HepG2 (cell line): ENCODE measurements at places on chromosomes 12 and 14. TPM values are rescaled to one million over a fixed set of nuclear protein-coding genes. Genes with fewer than 3 reads are reported as not detected.

DNA sequence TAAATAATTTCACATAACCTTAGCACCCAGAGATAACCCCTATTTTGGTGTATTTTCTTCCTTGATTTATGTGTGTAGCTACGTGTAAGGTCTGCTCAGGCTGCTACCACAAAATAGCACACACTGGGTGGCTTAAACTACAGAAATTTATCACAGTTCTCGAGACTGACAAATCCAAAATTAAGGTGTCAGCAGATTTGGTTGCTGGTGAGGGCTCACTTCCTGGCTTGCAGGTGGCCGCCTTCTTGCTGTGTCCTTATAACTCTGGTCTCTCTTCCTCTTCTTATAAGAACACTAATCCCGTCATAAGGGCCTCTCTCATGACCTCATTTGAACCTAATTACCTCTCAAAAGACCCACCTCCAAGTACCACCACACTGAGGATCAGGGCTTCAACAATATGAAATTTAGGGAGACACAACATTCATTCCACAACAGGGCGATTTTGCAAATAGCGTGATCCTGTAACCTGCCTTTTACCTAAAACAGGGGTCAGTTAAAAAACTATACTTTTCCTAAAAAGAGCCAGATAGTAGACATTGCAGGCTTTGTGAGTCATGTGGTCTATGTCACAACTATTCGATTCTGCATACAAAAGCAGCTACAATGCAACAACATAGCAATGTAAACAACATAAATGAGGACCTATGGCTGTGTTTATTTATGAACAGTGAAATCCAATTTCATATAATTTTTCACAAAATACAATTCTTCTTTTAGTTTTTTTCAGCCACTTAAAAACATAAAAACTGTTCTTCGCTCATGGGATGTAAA is 371.7 kb downstream of the DPF3 start:
- DNase-seq, result no peak
- H3K4me1 ChIP-seq, result no peaks in the 10 kb centered on the region
- no peak overlapping the region for H3K27ac ChIP-seq
- H3K36me3 ChIP-seq, result no peaks in the 10 kb centered on the region
- H3K4me3 ChIP-seq, result no peak overlapping the region
- no peaks in the 10 kb centered on the region; the same call in 1 of the 2 replicates for H3K27me3 ChIP-seq

DNA sequence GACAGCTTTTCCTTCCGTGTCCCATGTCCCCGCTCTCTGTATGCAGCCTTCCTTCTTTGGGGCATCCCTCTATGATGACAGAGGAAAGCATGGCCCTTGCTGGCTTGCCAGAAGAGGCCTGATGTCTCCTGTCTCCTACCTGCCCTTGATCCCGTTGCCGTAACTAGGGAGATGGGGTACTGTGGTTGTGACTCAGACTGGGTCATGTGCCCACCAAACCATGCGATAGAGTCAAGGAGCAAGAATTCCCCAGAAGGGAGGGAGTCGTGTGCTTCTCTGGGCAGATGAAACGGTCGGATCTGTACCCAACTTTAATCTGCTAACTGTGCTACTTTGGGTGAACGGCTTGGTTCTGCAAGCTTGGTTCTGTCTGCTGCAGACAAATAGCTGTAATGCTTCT is 99.1 kb upstream of the DYNC1H1 start:
- H3K4me3 ChIP-seq, result no peak overlapping the region
- H3K36me3 ChIP-seq, result peaks cover 25% of the 10 kb centered on the region; the same call in 2 of the 3 replicates
- H3K27me3 ChIP-seq, result no peaks in the 10 kb centered on the region
- no peak overlapping the region for H3K27ac ChIP-seq
- peaks cover 9% of the 10 kb centered on the region for H3K4me1 ChIP-seq

- no peak for DNase-seq
- H3K4me1 ChIP-seq, result no peaks in the 10 kb centered on the region
- H3K27me3 ChIP-seq, result no peaks in the 10 kb centered on the region
- peaks cover 2% of the 10 kb centered on the region; the same call in 1 of the 2 replicates for H3K36me3 ChIP-seq
- H3K4me3 ChIP-seq, result no peak overlapping the region
- H3K27ac ChIP-seq, result no peak overlapping the region
These were observed 44.9 kb upstream of the GAS2L3 start for GRCh38 chr12:100528471-100529127.

- H3K36me3 ChIP-seq, result no peaks in the 10 kb centered on the region
- no peak overlapping the region for H3K4me3 ChIP-seq
- no peak for DNase-seq
- H3K4me1 ChIP-seq, result no peaks in the 10 kb centered on the region
These were observed 90.1 kb upstream of the PELI2 start for GRCh38 chr14:56027916-56028712.

GRCh38 chr12:47276621-47277309 is 197.0 kb upstream of the AMIGO2 start:
- DNase-seq, result peak; percentile 29
- no peak overlapping the region for H3K27ac ChIP-seq
- H3K4me1 ChIP-seq, result peaks cover 12% of the 10 kb centered on the region
- no peak overlapping the region for H3K4me3 ChIP-seq

Gene LTB4R2
- total RNA-seq, result 1.4 and 6.9 TPM in 2 replicates

Gene TMEM233
- not detected in 2 replicates for total RNA-seq

Gene SCNN1A
- 0.63 and 1.5 TPM in 2 replicates for total RNA-seq
